ENCODE measurements at places on chromosomes 1 and 21. TPM values are rescaled to one million over a fixed set of nuclear protein-coding genes. Genes with fewer than 3 reads are reported as not detected.

DNA sequence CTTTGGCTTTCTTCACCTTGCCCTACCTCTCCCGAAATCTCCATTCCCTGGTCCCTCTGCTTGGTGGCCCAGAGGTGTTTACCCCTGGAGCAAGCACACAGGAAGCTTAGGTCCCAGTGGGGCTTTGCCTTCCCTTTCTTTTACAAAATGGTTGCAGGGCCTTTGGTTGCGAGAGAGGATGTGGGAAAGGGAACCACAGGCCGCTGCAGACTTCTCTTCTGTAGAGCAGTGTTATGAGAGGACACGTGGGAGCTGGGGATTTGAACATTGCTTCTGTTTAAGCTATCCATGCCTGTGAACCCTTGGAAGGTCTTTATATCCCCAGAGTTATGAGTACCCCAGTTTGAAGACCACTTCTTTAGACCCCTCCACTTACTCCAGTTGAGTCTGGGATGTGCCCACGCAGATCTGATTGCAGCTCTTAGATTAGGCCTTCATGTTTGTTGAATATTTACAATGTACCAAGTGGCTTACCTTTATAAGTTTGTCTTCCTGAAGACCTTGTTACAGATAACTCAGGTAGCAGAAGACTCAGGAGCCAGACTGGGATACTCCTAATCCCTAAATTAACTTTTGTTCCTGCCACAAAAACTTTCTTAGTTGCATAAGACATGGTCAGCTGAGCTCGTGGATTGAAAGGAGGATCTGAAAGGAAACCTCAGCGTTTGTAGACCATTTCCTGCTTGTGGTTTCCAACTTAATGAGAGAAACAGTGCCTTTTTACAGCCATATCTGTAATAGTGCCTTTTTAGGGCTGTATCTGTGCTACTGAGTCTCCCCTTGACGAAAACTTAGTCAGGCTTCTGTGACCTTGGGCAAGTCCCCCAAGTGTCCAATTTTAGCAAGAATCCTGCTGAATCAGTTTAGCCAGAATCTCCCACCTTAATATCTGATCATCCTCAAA lies 21.9 kb upstream of the IVNS1ABP start:
- H3K27ac ChIP-seq: no peak overlapping the region
- H3K27me3 ChIP-seq: no peaks in the 10 kb centered on the region
- DNase-seq: no peak
- no peak overlapping the region for H3K4me3 ChIP-seq
- peaks cover 3% of the 10 kb centered on the region for H3K4me1 ChIP-seq
- H3K36me3 ChIP-seq: no peaks in the 10 kb centered on the region

- H3K4me3 ChIP-seq: no peak overlapping the region
- DNase-seq: no peak
- no peaks in the 10 kb centered on the region for H3K36me3 ChIP-seq
- H3K27me3 ChIP-seq: no peaks in the 10 kb centered on the region
- H3K4me1 ChIP-seq: no peaks in the 10 kb centered on the region
- no peak overlapping the region for H3K27ac ChIP-seq
Observed at GRCh38 chr1:217839161-217839560, 208.0 kb downstream of the SPATA17 start.

TAL1 gene
- total RNA-seq: 8.7 TPM

GRCh38 chr1:187691439-187691838 lies 862.7 kb downstream of the PLA2G4A start:
- H3K4me3 ChIP-seq: no peak overlapping the region
- H3K27me3 ChIP-seq: no peaks in the 10 kb centered on the region
- H3K36me3 ChIP-seq: no peaks in the 10 kb centered on the region
- H3K4me1 ChIP-seq: no peaks in the 10 kb centered on the region

OLIG2 gene
- 42.2 TPM for total RNA-seq

ANKRD45 gene
- 9.7 TPM for total RNA-seq

DNA sequence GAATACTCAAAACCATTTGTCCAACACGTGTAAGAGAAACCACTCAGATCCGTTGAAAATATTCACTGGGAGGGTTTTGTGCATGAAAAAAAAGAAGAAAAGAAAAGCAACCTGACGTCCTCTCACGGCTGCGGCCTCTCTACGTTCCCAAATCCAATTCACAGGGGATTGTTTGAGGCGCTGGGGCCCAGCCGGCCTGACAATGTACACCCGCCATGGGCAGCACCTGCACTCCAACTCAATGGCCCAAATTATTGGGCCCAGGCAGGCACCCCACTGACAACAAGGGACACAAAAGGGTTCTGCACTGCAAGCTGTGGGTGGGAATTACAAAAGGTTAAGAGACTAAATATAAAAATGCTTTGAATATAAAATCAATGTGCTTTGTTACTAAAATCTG lies 41.5 kb downstream of the MORN1 start:
- no peak for DNase-seq
- H3K36me3 ChIP-seq: peaks cover 9% of the 10 kb centered on the region
- H3K27me3 ChIP-seq: no peaks in the 10 kb centered on the region

FCRL4 gene
- total RNA-seq: not detected

- H3K4me3 ChIP-seq: no peak overlapping the region
- no peak for DNase-seq
- H3K27ac ChIP-seq: no peak overlapping the region
- peaks cover 10% of the 10 kb centered on the region for H3K27me3 ChIP-seq
Observed at GRCh38 chr1:23836037-23836436, 10.8 kb upstream of the HMGCL start.

DNA sequence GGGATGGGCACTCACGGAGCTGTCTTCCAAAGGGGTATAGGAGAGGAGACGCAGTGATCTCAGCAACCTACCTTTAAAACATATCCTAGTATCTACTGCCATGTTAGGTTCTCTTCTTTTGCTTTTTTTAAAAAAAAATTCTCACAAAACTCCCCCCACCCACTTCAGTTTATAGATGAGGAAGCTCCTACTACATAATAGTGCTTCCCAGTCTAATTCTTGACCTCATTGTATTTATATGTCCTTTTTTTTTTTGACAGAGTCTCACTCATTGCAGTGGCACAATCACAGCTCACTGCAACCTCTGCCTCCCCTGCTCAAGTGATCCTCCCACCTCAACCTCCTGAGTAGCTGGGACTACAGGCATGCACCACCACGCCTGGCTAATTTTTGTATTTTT lies 99.9 kb downstream of the OSBPL9 start:
- peaks cover 3% of the 10 kb centered on the region for H3K36me3 ChIP-seq
- no peak overlapping the region for H3K27ac ChIP-seq
- no peaks in the 10 kb centered on the region for H3K4me1 ChIP-seq
- no peak for DNase-seq

DNA sequence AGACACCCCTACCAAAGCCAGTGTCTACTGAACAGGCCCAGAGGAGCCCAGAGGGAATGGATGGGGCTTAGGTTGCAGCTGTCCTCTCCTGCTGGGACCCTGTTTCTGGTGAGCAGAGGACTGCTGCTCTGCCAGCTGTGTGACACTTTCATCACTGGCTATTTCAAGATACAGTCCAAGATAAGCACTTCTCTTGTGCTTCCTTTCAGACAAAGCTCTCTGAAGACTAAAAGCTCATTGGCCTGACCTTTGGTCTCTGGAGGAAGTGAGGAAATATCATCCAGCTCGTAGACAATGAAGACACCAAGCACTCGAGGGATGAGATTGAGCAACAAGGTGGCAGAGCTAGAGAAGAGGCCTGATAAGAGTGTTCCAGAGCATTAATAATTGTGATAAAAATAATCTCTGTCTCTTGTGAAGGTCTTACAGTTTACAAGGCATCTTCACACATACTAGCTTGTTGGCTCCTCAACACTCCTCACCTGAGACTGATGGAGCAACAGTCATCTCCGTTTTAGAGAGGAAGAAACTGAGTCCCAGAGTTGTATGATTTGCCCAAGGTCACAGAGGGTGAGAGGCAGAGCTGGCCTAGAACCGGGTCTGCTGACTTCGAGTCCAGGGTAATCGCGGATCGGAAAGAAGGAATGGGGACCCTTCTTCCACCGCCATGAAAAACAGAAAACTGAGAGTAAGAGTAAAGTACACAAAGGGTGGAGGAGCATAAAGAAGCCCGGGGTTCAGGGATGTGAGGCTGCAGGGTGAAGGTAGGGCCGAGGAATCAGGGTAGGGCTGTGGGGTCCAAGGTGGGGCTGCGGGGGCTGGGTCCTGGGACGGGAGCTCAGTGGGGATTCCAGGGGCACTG lies 666 bp downstream of the PAFAH2 start:
- no peak for DNase-seq
- H3K4me1 ChIP-seq: peaks cover 17% of the 10 kb centered on the region
- H3K27ac ChIP-seq: peak overlapping the region; percentile 87
- no peaks in the 10 kb centered on the region for H3K36me3 ChIP-seq
- H3K4me3 ChIP-seq: peak overlapping the region; percentile 81
- no peaks in the 10 kb centered on the region for H3K27me3 ChIP-seq
